Endothelial cell of umbilical vein (primary cell): ENCODE measurements at places on chromosomes 7 and 10. TPM values are rescaled to one million over a fixed set of nuclear protein-coding genes. Genes with fewer than 3 reads are reported as not detected.

DNA sequence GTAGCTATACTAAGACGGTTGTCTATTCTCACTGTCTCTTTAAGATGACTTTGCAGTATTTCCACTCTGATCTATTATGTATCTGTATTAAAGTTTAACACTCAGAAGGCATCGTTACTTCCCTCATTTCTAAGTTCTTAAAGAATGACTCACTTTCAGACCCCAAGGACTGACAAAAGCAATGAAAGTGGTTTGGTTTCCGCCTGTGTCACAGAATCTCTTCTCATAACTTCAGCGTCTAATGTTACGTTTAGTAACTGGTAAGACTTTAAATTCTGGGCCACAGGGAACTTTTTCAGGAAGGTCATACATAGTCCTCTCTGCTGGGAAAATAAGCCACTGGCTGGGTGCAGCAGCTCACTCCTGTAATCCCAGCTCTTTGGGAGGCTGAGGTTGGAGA is 892.0 kb upstream of the AUTS2 start:
- DNase-seq: no peak

FAM237B gene
- polyA plus RNA-seq: not detected in 2 replicates

OR13A1 gene
- polyA plus RNA-seq: not detected in 2 replicates

RAPGEF5 gene
- 4.5 and 10.0 TPM in 2 replicates for polyA plus RNA-seq

GRCh38 chr10:52353960-52354394 is 39.9 kb downstream of the DKK1 start:
- DNase-seq: no peak

DNA sequence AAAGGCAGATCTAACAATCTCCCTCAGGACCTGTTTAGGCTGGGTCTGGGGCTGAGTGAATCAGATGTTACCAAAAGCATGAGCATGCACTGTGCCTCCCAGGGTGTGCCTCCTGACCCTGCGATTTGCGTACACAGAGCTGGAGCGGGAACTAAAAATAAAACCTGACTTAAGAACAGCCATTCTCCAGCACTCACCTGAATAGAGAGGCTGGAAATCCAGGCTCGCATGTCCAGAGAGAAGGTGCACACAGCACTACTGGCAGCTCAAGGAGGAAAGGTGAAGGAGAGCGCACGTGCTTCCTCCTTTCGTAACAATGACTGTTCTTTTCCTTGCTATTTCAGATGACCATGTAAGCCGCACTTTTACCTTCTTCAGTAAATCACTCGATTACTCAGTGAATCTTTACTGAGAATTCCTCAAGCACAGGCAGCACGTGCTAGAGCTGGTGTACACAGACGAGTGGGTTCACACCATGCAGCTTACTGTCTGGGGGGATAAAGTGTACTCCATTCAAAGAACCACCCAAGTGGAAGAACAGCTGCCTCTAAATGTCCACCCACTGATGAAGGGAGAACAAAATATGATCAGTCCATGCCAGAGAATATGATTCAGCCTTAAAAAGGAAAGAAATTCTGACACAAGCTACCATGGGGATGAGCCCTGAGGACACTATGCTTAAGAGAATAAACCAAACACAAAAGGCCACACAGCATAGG is 45.6 kb downstream of the SFMBT2 start:
- no peak for DNase-seq
